Stimulated activated CD4-positive, alpha-beta T cell treated with anti-CD3 and anti-CD28 coated beads, TNF-alpha, amount 100 ng/mL, for 24 hours (primary cell): ENCODE measurements at places on chromosomes 6 and 20.

- DNase-seq, result no peak
Measured at GRCh38 chr20:25065072-25065624, 7.2 kb upstream of the ACSS1 start.

DNA sequence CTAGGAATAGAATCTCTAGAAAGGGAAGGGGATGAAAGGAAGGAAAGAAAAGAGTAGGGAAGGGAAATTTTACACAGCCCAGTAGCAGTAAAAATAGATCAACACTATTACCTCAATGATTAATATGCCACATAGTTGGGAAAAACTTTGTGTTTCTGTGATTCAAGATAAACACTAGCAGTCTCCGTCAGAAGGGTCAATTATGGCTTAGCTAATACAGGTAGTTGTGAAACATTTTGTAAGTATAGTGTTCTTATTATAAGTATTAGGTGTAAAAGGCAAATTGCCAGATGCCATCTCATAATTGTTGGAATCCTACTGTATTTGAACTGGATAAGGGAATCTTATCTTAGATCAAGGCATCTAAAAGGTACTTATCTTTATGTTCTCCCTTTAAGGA lies 165.7 kb downstream of the MTFR2 start:
- DNase-seq, result no peak

- DNase-seq, result no peak
Measured at GRCh38 chr20:39431091-39431880, 469.1 kb downstream of the DHX35 start.

DNA sequence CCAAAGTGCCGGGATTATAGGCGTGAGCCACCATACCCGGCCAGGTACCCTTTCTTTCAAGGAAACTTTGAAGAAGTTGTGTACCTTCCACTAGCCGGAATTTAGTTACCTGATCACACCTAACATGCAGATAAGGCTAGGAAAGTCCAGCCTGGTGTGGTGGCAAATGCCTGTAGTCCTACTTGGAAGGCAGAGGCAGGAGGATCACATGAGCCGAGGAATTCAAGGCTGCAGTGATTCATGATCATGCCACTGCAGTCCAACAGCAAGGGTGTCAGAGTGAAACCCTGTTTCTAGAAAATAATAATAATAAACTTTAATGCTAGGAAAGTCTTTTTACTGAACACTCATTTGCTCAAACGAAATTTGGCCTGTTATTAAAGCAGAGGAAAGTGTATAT lies 21.0 kb downstream of the NFYA start:
- DNase-seq, result no peak

- DNase-seq, result no peak
Measured at GRCh38 chr6:24902782-24903181, 33.0 kb downstream of the RIPOR2 start.

DNA sequence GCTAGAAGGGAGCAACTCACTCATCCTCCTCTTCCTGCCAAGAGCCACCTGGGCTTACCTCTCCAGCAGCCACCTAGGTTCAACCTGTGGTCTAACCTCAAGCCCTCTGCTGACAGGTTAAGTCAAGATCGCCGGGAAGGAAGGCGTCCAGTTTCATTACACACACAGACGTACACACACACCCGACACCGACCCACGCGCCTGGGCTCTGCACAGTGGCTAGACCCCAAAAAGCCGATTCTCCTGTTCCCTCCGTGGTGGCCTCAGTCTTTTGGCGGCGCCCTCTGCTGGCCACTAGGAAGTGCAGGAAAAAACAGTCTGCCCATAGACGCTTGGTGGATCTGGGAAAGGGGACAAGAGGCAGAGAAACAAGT lies 52.8 kb downstream of the MRPL14 start:
- DNase-seq, result peak; percentile 69

DNA sequence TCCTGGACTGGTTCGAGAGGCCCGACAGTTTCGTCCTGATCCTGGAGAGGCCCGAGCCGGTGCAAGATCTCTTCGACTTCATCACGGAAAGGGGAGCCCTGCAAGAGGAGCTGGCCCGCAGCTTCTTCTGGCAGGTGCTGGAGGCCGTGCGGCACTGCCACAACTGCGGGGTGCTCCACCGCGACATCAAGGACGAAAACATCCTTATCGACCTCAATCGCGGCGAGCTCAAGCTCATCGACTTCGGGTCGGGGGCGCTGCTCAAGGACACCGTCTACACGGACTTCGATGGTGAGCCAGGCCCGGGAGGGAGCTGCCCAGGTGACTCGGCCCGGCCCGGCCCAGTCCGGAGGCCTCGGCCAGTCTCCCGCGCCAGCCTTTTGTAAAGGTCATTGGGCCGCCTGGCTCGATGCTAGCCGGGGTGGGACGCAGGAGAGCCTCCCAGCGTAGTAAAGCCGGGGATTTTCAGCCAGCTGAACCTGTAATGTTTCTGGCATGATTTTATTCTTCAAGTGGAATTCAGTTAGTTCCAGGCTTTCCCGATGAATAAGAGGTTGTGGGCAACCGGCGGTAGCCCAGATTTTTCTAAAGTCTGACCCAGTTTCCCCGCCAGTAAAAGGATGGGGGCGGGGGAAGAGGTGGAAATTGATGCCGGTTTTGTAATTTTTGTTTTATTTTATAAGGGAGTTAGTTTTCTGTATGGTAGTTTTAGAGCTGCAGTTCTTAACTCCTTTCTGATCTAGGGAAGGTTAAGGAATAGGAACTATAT lies 1.4 kb downstream of the PIM1 start:
- no peak for DNase-seq

GRCh38 chr6:63716169-63716568 lies 80.6 kb downstream of the PHF3 start:
- DNase-seq, result no peak

DNA sequence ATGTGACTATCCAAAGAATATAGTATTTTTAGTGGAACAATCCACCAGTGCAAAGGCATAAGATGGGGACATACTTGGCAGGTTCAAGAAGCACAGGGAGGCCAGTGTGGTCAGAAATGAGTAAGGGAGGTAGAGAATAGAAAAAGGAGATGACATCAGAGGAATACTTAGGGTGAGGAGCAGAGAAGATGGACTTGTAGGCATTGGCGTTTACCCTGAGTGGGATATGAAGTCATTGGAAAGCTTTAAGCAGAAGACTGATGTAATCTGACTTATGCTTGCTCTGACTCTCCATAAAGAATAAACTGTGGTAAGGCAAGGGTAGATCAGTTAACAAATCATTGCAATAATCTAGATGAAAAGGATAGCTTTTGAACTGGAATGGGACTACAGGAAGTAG lies 228.7 kb downstream of the GJA1 start:
- no peak for DNase-seq

DNA sequence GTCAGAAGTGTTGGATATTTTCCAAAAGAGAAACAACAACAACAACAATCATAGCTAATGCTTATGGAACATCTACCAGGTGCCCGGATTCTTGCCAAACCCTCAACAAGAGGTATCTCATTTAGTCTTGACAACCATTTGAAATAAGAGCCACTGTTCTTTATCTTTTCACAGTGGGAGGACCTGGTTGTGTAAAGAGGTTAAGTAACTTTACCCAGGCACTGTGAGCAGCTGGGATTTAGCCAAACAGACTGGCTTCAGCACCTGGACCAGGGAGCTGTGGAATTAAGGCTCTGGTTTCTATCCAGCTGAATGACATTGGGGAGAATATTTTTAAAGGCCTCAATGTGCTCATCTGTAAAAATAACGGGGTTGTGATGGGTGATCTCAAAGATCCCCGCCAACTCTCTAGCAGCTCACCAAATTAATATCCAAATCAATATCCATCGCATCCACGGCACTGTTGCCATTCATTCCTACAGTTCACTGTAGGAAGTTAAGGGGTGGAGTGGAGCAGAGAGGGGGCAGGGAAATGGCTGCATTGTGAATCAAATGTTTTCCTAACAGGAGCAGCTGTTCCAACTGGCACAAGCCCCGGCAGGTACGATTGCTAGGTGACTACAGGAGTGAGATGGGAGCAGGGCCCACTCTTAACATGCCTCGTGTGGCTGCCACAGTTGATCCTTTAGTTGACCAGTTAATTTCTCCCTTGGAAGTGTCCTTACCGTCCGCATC lies 61.8 kb downstream of the GCNT2 start:
- DNase-seq, result no peak

DNA sequence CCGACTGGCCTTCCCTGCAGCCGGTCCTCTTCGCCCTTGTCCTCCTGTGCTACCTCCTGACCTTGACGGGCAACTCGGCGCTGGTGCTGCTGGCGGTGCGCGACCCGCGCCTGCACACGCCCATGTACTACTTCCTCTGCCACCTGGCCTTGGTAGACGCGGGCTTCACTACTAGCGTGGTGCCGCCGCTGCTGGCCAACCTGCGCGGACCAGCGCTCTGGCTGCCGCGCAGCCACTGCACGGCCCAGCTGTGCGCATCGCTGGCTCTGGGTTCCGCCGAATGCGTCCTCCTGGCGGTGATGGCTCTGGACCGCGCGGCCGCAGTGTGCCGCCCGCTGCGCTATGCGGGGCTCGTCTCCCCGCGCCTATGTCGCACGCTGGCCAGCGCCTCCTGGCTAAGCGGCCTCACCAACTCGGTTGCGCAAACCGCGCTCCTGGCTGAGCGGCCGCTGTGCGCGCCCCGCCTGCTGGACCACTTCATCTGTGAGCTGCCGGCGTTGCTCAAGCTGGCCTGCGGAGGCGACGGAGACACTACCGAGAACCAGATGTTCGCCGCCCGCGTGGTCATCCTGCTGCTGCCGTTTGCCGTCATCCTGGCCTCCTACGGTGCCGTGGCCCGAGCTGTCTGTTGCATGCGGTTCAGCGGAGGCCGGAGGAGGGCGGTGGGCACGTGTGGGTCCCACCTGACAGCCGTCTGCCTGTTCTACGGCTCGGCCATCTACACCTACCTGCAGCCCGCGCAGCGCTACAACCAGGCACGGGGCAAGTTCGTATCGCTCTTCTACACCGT lies 6.1 kb downstream of the UBD start:
- no peak for DNase-seq

GRCh38 chr6:54959820-54960219 lies 113.2 kb downstream of the FAM83B start:
- DNase-seq, result no peak

DNA sequence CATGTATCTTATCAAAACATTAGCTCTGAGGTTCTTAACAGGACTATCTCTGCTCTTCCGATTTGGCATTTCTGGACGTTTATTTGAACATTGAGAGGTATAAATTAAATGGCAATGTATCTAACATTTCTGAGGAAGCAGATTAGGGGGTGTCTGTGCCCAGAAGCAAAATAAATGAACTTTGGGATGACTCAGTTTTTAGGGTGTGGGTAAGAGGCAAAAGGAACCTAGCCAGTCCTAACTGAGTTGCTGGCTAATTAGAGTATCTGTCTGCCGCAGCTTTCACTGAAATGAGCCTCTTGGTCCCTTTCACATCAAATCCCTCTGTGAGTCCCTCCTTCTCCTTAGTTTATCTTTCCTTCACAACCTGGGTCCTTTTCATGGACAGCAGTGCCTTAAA lies 1.1 kb downstream of the RNF144B start:
- no peak for DNase-seq

GRCh38 chr20:45735552-45735951 lies 13.4 kb downstream of the SPINT4 start:
- no peak for DNase-seq

GRCh38 chr6:2534406-2535042 lies 216.2 kb downstream of the MYLK4 start:
- no peak for DNase-seq

GRCh38 chr20:14838663-14839628 lies 501.5 kb upstream of the FLRT3 start:
- DNase-seq, result no peak

- DNase-seq, result no peak
Measured at GRCh38 chr6:2448826-2449571, 203.6 kb upstream of the GMDS start.

GRCh38 chr6:11144393-11144851 lies 32.9 kb upstream of the ERVFRD-1 start:
- DNase-seq, result peak; percentile 48

GRCh38 chr20:62938105-62938888 lies at the start of gene GID8:
Gene GID8 (plus strand): TSS chr20:62938147. CDS start chr20:62941503, 3,356 bp downstream.
- no peak for DNase-seq

DNA sequence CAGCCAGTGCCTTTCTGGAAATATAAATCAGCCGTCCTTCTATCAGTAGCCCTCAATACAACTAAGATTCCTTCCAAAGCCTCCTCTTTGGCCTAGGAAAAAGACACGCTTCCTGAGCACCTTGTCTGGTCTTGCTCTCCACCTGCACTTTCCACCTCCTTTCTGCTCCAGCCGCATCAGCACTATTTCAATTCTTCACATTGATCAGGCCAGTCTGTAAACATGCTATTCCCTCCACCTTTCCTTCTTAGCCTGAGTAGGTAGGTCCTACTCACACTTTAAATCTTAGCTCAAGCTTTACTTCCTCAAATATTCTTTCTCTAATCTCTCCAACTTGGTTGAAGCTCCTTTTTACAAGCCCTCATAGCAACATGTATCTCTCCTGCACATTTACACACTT lies 11.4 kb downstream of the RANBP9 start:
- DNase-seq, result no peak

- no peak for DNase-seq
Measured at GRCh38 chr6:20135677-20136268, 76.5 kb downstream of the MBOAT1 start.

DNA sequence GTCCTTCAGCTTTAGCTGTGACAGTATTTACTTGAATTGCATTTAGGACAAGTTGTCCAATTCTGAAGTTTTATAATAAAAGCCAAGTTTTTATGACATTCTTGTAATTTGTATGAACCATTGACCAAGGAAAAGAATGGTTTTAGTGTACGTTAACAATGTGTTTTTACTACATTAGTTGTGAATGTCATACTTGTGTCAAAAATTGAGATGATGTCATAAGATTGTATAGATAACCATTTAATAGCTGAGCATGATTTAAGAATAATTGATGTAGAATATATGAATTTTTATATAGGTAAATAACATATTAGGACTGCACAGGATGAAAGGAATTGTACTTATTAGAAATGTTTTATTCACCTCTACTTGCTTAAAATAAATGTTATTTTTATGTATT lies 102.9 kb downstream of the MACROD2 start:
- no peak for DNase-seq

DNA sequence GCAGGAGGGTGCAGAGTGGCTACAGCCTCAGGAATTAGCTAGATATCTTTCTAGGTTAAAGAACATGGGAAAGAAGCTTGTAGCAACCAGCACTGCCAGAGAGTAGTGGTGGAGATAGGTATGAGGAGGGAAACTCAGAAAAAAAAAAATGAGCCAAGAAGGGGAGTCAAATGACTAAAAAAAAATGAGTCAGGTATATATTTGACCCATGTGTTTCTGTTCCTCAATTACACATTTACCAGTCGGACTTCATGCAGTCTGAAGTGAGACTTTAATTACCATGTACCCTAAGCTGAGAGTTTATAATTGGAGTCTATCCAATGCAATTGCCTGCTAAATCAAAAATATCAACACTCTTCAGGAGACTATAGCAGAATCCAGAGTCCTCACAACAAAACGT lies 964.6 kb downstream of the HACE1 start:
- DNase-seq, result no peak

- DNase-seq, result no peak
Measured at GRCh38 chr6:24394780-24395437, 7.8 kb upstream of the MRS2 start.
